NCI-H2081 treated with DMSO at 0.1 percent for 48 hours (cell line): ENCODE measurements at places on chromosomes 6 and 20.

DNA sequence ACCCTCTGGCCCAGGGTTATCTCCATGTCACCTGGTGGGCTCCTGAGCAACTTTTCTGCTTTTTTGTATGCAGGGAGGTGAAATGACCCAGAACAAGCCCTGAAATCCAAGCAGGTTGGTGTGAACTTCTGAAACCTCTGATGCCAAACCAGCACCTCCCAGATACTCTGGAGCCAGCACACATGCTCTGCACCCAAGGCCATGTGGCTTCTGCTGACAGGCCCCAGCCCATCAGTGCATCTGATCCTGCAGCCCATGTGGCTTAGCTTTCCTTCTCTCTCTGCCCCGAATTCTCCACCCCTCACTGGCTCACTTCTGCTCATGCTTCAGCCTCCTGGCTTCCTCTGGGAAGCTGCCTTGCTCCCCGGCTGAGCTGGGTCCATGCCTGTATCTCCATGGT, 59.3 kb upstream of the RPS6KA2 start:
- DNase-seq = no peak

DNA sequence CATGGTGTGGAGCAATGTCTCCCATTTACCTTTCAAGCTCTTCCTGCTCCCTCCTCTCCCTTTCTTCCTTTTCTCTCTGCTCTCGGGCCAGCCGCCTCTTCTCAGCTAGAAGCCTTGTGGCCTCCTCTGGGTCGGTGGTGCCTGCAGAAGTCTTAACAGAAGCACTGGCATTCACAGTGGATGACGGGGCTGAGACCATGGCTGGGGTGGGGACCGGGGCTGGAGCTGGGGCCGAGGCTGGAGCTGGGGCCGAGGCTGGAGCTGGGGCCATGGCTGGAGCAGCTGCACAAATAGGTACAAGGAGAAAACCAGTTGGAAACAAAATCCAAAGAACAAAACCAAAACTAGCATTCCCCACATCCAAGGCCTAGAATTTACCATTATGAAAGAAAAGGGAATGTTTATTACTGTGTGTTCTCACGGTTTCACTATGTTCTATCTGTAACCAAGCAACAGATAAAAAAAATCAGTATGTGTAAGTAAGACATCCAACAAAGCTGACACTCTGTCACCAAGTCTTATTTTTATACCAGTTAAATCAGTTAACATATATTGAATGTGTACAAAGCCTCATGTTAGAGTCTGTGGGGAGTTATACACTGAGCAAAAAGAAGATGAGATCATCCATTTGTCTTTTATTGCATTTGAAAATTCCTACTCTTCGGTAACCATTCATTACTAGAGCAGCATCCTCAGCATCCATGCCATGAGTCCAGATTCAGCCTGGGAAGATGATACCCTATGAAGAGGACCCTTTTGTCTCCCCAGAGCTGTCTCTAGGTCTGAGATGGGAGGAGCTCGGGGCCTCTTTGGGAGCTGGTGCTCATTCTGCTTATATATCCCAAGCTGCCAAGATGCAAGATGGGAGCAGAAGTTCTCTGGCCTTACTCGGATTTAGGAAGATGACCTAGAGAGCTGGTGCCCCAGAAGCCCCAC, 73.0 kb upstream of the BCLAF1 start:
- DNase-seq = no peak

DNA sequence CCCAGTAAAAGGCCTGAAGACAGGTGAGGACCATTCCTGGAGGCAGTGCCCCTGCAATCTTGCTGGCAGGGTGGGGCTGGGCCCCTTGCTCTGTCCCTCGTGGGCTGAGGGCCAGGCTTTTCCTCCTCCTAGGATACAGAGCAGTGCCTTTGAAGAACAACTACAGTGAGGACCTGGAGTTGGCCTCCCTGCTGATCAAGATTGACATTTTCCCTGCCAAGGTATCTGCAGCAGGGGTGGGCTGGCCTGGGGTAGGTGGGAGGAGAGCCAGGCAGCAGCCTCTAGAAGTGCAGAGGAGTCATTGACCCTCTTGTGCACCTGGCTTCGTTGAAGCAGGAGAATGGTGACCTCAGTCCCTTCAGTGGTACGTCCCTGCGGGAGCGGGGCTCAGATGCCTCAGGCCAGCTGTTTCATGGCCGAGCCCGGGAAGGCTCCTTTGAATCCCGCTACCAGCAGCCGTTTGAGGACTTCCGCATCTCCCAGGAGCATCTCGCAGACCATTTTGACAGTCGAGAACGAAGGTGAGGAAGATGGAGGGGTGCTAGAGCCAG, 36.5 kb downstream of the PLCG1 start:
- DNase-seq = no peak

DNA sequence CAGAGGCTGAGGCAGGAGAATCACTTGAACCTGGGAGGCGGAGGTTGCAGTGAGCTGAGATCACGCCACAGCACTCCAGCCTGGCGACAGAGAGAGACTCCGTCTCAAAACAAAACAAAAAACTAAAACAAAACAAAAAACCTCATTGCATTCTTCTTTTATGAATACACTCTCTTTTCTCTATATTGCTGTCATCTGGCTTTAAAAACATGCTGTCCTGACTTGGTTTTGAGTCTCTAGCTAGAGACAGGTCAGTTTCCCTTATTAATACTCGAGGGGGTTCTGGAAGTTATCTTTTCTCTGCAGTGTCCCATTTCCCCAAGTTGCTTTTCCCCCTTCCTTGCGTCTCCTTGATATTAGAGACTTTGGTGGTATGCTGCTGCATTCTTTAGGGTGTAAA, 50.9 kb downstream of the RIOK1 start:
- no peak for DNase-seq

DNA sequence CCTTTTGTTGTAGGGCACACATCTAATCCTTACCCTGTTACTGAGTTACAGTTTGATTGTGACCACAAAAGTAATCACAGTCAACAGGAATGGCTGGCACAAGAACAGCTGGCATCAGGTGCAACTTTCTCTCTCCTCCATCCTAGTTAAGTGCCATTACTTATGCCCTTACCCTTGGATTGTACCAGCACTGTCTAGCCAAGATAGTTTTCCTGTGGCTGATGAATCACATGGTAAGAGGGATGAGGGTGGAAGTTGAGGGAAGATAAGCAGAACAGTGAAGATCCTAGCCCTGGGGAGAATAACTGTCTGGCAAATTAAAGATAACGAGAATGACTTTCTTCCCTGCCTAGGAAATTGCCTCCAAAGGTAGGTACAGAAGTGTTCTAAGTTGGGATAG, 42.0 kb downstream of the RNF217 start:
- no peak for DNase-seq

DNA sequence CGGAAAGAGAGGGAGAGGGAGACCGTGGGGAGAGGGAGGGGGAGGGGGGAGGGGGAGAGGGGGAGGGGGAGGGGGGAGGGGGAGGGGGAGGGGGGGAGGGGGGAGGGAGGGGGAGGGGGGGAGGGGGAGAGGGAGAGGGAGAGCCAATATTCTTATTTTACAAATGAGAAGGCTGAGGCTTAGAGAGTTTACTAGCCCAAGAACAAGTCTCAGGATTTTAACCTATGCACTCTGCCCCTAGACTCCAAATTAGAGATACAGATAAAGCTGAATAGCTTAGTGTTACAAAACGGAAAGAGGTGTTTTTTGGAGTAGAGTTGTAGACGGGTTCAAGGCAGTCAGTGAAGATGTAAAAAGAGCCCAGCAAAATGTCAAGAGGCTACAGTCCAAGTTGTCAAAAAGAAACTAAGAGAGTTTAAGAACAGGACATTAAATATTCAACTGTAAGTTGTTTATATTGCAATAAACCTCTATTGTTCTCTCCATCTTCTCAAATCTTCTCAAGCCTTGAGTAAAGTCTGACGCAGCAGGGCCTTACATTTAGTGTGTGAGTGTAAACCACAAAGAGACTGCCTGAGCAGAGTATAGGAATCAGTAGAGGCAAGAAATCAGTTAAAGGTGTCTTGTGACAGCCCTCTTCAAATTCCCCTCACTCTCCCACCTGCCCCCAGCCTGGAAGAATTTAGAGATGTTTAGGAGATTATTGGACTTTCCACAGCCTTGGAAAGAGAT, 34.9 kb upstream of the AKIRIN2 start:
- no peak for DNase-seq

DNA sequence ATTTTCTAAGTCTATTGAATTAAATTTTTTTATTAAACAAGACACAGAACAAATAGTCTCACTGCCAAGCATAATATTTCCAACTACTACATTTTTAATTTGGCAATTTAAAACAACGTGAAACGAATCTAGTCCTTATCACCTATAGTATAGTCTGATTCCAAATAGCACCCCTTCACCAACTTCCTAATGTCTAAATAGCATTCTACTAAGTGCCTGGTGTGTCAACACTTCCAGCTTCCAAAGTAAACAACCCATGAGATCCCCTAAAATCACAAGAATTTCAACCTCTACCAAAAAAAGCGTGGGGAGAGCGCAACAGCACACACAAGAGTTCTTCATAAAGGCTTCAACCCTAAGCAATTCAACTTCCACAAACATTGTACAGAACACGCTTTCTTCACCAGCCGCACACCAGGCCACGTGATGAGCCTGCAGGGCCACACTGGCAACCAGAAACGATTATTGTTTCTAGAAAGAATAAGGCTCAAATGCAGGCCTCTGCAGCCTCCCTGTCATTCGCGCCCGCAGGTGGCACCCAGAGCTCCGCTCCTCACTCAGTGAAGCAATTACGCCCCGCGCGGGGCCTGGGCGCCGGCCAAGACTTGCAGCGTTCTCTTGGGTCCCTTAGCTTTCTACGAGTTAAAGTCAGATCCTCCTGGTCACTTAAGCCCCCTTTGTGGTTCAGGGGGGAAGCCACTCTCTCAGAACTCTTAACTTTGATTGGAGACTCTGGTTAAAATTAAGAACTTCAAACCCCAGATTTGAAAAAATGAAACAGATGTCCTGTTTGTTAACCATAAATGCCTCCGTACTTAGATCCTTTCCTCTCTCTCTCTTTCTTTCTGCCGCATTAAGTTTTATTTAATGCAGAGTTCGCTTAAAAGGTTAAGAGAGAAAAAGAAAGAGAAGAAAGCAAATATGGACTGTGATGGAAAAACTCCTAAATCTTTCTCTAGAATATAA, 18.3 kb downstream of the SIM1 start:
- DNase-seq = no peak

DNA sequence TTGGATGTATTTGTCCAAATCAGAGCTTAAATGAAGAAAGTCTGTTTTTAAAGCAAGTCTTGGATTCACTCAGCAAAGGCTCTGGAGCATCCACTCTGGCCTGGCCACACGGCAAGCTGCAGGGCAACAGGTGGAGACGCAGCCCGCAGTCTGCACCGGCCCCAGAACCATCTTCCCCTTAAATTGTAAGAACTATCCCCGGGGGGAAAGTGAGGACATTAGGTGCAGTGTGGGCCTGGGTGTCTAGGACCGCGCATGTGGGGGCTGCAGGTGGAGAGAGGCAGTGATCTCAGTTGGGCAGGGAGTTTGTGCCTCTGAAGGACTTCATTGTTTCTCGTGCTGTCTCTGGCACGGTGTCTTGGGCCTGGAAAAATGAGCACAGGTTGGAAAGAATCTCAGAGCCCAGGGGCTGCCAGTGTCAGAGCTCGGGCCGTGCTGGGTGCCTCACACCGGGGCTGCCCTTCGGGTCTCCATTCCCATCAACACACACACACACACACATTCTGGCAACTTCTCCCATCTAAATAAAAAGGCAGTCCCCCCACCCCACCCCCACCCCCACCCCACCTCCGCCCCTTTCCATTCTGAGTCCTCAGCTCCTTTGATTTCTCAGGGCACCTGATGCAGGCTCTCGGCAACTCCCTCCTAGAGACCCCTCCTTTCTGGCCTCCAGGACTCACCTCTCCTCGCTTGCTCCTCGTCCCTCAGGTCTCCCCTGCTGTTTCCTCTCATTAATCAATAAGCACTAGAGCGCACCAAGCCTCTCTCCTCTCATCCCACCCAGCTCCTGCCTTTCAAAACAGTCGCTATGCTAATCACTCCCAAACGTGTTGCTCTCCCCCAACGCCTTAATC, 48.4 kb downstream of the FOXF2 start:
- no peak for DNase-seq

DNA sequence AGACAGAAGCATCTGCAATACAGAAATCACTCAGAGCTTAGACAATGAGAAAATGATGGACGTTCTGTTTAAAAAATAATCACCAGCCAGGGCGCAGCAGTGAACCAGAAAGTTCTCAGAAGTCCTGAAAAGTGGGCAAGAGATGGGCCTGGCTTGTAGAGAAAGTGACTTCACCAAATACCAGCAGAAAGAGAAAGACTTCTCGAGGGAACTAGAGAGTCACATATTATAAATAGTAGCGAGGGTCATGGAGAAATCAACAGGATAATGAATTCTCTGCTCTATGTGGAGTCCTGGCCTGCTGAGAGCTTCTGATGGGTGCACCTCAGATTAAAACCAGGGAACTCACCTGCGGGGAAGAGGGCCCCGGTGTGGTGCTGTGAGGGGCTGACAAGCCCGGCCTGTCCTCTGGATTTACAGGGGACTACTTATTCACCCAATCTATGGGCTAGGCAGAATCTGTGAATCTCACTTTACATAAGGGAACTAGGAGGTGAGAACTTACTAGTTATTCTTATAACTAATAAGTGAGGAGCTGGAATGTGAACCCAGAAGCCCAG, 5.6 kb upstream of the RAMACL start:
- DNase-seq = no peak

DNA sequence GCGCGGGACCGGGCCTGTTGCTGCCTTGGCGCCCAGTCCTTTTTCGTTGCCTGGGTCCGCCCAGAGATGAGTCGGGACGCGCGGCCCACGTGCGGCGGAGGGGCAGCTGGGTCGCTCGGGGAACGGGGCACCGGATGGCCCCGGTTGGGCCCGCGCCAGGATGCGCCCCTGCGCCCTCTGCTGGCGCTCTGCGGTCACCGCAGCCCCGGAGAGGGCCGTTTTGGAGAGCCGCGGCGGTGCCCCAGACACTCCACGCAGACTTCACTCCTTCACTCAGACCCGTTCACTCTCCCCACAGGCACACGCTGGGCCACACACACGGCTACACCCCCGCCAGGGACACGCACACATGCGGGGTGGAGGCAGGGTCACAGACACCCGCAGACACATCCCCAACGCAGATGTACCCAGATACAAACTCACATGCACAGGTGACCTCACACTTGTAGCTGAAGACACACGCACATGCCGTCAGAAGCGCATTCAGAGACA, 38.8 kb downstream of the SRC start:
- DNase-seq = no peak

GRCh38 chr6:95967594-95967993, 48.2 kb upstream of the FUT9 start:
- DNase-seq = no peak

DNA sequence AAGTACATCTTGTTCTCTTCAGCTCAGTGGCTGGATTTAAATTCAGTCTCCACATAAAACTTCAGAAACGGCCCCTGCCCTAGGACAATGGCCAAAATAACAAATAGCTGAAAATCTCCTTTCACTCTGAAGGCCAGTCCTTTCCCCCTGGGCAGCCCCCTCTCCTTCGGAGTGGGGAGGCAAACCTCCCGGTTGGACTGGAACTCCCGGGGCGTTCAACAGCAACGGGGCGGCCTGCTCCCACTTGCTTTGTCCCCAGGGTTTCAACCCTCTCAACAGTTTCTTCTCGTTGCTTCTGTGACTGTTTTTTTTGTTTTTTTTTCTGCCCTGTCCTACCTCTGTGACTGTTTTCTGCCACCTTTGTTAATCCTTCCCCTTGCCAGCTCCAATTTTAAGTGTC, 102.6 kb upstream of the DUSP22 start:
- DNase-seq = no peak

GRCh38 chr20:37907677-37908401, 4.9 kb downstream of the VSTM2L start:
- no peak for DNase-seq

- DNase-seq = no peak
Observed at GRCh38 chr20:37401930-37402675, 56.2 kb downstream of the SRC start.
